ENCODE measurements at places on chromosomes 5 and 9.

DNA sequence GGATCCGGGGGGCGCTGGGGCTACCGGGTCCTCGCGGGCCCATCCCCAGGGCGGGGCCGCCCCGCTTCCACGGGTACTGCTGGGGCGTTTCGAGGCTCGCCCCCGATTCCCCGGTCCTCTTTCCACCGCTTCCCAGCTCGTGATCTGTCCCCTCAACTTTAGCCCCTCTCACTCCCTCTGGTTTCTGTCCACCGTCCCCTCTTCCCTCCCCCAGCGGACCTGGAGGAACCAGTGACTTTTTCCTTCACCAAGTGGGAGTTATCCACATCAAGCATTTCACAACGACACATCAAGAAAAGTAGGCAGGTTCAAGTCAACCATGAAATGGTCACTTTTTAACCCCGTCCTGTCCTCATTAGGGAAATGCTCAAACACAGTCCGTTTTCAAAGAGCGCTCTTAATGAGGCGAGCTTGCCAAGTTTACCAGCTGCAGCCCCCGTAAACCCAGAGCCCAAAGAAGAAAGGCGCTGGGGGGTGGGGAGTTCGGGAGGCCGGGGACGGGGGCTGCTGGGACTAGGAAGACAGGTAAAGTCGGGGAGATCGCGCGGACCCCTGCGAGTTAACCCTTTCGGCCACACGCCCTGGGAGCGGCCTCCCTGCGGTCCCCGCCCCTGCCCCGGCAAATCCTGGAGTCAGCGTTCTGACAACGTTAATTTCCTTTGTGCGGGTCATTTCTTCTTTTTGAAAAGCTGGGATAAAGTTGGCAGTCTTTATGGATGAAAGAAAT is 2.1 kb upstream of the NFIB start:
- DNase-seq = peak; percentile 70

DNA sequence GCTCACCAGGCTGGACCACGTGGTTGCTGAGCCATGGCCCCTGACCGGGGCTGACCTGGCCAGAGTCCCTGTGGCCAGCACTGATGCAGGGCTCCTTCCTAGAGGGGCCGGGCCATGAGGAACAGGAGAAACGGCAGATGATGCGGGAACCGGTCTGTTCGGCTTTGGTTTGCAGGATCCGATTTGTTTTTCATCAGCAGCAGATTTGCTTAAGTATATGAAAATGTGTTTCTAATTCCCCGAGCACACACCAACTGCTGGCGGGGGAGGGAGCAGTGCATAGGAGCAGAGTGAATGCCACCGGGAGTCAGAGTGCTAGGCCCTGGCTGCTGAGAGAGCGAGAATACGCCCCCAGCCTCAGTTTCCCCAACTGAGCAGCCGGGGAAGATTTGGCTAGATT is 13.6 kb downstream of the NTNG2 start:
- no peak for DNase-seq

- no peak for DNase-seq
Observed at GRCh38 chr9:38289236-38289865, 103.2 kb upstream of the ALDH1B1 start.

- no peak for DNase-seq
Observed at GRCh38 chr9:1535051-1535450, 480.1 kb upstream of the SMARCA2 start.

GRCh38 chr5:68239487-68239886 is 23.9 kb downstream of the PIK3R1 start:
- no peak for DNase-seq

DNA sequence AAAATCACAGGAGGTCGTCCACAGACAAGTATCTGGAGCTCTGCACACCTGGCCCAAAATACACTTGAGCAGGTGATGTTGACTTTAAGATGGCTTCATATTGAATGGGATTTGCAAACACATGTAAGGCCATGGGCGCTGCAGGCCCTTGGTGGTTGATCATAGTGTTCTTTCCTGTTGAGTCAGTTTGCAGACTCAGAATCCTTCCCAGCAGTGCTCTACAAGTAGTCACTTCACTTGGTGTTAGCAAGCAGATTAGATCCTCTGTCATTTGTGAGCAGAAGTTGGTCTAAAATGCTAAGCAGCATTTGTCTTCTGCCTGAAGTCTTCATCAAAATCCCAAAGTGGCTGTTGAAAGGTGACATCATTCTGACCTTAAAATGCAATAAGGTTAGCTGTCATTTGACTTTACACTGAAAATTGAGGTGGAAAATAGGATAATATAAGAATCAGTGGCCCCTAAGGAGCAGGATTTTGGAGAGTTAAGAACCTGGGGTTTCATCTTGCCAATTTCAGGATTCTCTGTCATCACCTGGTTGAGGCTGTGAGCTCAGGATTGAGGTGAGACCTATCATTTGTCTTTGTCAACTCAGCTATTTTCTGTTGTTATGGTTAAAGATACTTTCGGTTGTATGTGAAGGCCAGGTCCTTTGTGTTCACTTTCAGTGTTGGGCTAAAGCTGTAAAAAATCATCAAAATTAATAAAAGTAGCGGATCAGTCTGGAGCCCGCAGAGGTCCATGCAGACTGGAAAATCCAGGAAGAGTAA is 114.5 kb downstream of the LRRC70 start:
- DNase-seq = no peak

DNA sequence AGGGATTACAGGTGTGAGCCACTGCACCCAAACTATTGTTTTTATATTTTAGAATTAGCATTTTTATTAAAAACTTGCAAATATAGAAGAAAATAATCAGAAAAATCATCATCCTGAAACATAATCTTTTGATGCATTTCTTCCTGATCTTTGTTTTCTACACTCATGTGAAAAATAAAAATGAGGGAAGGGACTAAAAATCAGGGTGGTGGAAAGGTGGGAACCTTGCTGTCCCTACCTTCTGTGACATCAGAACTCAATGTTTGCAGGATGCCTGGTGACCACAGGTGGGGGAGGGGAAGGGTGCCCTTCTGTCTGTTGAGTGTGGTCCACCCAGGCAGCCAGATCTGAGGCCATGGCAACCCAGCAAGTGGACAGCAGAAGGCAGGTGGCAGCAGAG is at the start of gene SMIM23:
Gene SMIM23, plus strand, starts transcription at position 301 of the 400 bp plus-strand sequence. Its CDS starts 55 bp downstream, at position 356.
- no peak for DNase-seq

GRCh38 chr9:73269430-73270101 is 117.9 kb downstream of the ANXA1 start:
- DNase-seq = peak; percentile 31

DNA sequence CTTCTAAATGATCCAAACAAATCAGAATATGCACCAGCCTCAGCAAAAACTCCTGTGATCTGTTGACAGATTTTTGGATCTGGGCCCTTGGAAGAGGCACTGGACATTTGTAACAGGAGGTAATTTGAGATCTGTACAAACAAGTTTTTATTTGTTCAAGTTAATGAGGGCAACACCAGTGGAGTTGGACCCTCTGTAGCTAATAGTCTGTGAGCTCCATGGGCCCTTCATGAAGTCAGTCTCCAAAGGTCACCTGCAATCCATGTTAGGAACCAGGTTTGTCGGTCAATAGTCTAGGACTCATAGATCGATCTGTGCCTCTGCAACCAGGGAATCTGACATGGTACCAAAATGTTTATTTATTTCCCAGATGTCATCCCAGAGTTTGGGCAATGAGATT is 40.9 kb downstream of the PAM start:
- DNase-seq = peak; percentile 80

DNA sequence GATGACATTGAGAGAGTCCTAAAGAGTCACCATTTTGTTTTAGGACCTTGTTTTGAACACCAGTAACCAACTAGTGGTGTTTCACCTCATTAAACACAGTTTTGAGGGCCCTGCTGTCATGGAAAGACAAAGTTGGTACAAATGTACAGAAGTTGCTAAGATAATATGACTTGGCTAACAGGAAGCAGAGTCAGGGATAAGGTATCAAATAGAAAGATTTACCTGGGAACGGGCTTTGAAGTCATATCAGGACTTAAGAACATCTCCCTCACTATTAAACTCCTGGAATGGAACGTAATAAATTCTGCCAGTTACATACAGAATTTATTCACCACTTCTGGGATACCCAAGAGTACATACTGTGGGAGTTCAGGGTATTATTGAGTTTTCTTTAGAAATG is 115.6 kb downstream of the SNCAIP start:
- no peak for DNase-seq

- no peak for DNase-seq
Observed at GRCh38 chr5:126854526-126855110, 77.7 kb downstream of the LMNB1 start.

DNA sequence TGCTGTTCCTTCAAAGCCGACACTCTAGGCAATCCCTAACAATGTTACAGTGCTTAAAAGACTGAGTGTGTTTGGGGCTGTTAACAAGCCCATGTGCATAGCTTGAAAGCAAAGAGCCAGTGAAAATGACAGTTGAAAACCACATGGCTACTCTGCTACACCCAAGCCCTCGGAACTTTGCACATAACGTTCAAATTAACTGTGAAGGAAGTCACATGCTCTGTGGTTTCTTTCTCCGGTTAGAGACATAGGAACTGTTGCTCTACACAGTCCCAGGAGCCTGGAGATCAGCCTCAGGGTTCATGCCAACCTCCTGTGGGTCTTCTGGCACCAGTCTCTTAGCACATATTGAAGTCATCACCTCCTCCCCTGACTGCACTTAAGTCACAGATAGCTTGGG is 51.1 kb downstream of the C9orf152 start:
- no peak for DNase-seq

- DNase-seq = peak; percentile 52
Observed at GRCh38 chr9:137797206-137798120, 80.1 kb upstream of the CACNA1B start.

- DNase-seq = peak; percentile 27
Observed at GRCh38 chr9:129131300-129132145, 20.3 kb downstream of the PTPA start.

- peak; percentile 10 for DNase-seq
Observed at GRCh38 chr9:99411479-99412115, 189.5 kb downstream of the SEC61B start.

GRCh38 chr5:53784596-53784995 is 224.2 kb downstream of the NDUFS4 start:
- DNase-seq = no peak

- no peak for DNase-seq
Observed at GRCh38 chr5:153039501-153039900, 451.0 kb upstream of the GRIA1 start.

DNA sequence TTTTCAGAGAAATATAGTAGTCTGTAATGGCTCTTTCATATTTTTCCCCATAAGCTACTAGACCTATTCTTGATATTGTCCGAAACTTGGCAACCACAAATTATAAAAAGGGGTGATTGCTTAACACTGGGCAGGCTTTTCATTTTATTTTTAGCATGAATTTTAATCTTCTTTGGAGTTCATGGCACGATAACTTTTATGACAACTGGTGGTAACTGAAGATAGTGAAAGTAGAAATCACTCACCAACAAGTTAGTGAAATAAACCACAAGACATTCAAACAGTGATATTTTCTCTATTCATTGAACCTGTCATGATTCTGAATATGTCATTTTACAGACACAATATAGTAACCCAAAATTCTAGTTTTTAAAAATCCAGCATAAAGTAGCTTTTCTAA is 213.9 kb downstream of the PRDM9 start:
- DNase-seq = no peak

- no peak for DNase-seq
Observed at GRCh38 chr5:181235689-181236366, 7.9 kb downstream of the RACK1 start.

- peak; percentile 16 for DNase-seq
Observed at GRCh38 chr5:17412760-17413671, 85.0 kb upstream of the TAF11L2 start.

DNA sequence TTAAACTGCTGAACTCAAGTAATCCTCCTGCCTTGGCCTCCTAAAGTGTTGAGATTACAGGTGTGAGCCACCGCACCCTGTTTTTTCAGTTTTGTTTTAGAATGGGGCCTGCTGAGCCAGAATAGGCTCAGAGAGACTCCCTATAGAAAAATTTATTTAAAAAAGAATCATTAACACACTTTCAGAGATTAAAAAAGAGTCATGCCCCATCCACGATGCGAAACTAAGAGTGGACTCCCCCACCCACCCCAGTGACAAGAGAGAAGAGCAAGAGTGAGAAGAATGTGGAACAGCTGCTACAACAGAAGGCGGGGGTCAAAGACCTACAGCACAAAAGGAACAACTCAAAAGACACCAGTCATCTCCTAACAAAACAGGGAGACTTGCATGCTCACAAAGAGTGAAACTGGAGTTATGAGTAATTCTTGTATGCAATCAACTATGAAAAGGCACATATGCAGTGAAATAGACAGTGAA is 47.2 kb downstream of the GLDC start:
- no peak for DNase-seq

DNA sequence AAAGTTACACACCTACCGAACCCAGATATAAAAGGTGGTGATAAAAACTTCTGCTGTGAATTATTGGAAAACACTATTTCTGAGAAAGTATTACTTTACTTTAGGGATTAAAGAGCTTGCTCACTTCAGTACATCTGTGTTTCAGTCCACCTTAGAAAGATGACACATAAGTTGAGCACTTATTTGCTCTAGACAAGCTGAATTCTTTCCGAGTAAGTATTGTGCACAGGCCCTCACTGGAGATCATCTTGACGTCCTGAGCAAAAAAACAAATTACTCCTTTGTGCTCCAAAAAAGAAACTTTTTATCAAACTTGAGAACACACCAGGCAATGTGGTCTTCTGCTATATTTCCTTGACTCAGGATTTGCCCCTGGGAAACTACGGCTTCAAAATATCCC is 231.0 kb upstream of the GRAMD2B start:
- no peak for DNase-seq

DNA sequence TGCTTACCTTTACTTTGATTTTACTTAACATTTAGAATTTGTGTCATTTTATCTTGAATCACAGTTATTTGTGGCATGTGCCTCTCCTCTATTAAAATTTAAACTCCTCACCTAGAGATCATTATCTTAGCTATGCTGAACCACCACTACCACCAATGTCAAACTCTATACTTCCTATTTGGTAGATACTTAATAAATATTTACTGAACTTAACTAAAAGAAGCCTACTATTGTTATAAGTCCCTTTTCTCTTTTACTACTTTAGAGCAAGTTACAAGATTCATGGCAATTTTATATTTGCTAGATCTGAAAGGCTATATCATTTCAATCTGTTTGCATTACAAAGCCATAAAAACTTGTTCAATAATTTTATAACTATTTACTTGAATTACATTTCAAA is 273.3 kb upstream of the CCNH start:
- no peak for DNase-seq

- peak; percentile 8 for DNase-seq
Observed at GRCh38 chr9:38022203-38022895, 46.7 kb downstream of the SHB start.
